Lower leg skin (tissue), 4 donors: ENCODE measurements at places on chromosomes 5 and 9. TPM values are rescaled to one million over a fixed set of nuclear protein-coding genes. Genes with fewer than 3 reads are reported as not detected.

LRRC19 gene
- not detected for total RNA-seq

MEIKIN gene
- total RNA-seq: not detected

HMMR gene
- total RNA-seq: 3.1 TPM

EMB gene
- 69.2 TPM for total RNA-seq

CDC20B gene
- total RNA-seq: not detected

DNA sequence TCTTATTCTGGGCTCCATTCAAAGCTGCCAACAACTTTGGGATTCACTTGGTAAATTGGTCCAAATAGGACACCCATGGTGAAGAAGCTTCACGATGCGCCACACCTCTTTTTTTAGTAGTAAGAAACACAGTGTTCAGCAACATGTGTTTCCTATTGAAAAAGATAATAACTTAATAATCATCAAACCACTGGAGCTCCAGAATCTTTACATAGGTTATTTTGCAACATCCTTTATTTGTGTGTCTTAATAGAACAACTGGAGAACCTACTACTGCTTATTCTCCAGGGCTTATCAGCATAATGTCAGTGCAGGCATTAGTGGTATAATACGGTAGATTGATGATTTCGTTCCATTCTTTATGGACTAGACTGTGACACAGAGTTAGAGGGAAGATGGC lies 63.3 kb upstream of the DAPK1 start:
- DNase-seq: no peak

DNA sequence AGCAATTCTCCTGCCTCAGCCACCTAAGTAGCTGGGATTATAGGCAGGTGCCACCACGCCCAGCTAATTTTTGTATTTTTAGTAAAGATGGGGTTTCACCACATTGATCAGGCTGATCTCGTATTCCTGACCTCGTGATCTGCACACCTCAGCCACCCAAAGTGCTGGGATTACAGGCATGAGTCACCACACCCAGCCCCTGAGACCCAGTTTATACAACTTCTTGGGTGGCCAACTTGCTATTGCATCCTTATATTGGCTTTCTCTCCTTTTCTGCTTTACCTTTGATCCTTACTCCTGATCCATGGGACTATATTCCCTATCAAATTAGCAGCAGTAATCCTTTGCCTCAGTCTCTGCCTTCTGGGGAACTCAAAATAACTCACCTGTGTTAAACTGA lies 659.1 kb downstream of the PRELID2 start:
- DNase-seq: no peak

DNA sequence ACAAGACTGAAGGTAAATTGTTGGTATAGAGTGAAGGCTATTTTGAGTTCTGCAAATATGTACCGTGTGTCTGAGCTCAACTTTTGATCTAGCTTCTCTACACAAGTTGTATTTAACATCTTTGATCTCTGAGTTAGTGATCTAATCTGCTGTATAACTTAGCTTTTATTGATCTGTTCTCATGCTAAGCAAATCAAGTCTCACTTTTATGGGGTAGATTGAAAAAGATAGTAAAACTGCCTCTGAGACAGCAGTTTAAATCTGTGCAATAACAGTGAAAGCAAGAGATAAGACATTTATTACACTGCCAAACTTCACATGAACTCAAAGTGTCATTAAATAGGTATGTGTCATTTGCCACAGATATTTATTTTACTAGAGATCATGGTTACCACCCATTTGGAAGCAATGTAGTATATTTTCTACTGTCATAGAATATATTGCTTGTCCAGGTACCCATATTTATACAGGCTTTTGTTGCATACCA lies 477.3 kb downstream of the ISL1 start:
- no peak for DNase-seq

DNA sequence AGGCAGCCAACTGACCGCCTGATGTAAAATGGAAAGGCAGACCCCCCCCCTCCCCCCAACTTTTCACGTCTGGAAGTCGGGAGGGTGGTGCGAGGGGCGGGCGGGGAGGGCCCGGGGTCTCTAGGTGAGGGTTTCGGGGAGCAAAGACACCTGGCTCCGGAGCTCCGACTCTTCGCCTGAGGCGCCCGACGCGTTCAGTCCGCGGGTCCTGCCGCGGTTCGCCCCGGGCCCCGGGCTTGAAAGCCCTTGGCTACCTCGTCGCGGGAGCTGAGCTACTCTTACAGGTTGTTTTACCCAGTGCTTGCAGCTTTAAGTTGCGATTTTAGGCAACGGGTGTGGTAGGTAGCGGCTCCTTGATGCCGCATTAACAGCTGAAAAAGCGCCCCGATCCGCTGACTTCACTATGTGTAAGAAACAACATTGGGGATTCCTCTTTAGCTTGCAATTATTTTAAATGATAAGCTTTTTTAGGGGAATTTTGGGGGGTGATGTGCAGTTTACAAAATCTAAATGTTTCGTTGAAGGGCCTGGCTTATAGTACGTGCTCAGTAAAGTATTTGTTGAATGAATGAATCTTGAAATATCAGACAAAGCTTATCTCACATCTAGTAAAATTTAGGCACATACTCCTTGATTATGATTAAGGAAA lies 722 bp downstream of the CDC42SE2 start:
- DNase-seq: peak; percentile 87

DNA sequence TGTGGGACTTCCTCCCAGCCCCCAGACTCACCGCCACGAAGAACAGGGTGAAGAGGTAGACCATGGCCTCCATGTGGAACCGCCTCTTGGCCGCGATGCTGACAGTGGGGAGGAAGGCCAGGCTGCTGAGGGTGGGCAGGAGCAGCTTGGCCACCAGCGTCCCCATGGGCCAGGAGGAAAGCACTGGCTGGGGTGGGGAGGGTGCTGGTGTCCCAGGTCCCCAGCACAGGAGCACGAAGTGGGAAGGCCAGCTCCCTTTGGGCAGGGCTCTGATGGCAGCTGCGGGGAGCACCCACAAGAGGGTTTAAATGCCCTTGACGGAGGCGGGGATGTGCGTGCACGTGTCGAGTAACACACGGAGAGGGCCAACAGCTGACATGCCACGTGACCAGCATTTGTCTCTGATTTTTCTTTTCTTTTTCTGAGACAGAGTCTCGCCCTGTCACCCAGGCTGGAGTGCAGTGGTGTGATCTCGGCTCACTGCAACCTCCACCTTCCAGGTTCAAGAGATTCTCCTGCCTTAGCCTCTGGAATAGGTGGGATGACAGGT lies at the start of gene MYMK:
Gene MYMK, minus strand, starts transcription at position 281 of the 550 bp plus-strand sequence. Its CDS starts 115 bp downstream, at position 166.
- no peak for DNase-seq

- no peak for DNase-seq
Measured at GRCh38 chr5:107483231-107484024, 187.3 kb downstream of the EFNA5 start.

DNA sequence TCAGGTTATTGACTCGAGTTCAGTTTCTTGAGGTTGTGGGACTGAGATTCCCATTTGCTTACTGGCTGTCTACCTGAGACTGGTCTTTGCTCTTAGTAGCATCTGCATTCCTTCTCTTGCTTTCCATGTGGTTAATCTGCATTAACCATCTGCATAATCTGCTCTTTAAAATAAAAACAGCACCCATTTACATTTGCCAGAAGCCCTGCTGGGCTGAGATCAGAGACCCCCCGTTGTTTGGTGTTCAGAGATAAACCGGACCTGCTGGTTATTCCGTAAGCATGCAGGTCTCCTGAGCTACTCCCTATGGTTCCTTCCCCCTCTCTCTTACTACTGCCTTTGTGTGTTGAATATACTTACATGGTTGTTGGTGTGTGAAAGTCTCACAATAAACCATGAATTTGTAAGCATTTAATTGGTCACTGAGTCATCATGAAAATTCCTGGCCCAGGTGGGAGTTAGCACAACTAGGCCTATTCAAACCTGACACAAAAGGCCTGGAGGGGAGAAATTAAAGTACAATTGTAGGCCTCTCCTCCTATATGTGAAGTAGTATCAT lies 396.7 kb downstream of the MRPS30 start:
- no peak for DNase-seq

- no peak for DNase-seq
Measured at GRCh38 chr5:111063709-111064322, 7.7 kb upstream of the TSLP start.

- no peak for DNase-seq
Measured at GRCh38 chr5:11128021-11128420, 367.0 kb upstream of the DAP start.

DNA sequence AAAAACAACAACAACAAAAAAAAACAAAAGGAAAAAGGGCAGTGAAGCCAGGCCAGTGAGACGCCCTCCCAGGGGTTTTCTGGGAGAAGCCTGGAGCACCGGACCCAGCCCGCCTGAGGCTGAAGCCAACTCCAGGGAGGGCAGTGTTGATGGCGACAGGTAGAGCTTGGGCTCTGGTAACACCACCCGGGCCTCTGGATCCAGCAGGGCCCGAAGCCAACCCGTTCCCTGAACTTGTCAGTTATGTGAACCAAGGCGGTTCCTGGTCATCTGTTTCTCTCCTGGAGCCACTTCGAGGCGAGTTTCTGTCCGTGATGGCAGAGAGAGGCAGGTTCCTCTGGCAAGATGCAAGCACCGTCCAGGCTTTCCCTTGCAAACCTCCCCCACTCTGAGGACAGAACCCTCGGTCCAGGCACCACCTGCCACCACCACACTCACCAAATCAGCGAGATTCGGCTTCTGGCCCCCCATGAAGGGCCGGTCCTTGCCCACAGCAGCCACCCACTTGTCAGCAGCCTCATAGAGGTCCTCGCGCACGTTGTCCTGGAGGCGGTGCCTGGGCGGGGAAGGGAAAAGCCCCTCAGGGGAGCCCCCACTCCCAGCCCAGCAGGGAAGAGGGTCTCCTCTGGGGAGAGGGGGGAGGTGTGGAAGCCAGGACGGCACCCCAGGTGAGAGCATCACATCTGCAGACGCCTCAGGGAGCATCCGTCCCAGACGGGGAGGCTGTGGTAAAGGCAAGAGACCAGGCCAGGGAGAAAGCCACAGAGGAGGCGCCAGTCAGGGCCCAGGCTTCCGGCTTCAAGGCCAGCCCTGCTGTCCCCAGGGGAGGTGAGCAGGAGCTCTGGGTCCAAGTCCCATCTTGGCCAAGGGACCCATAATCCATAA lies 5.4 kb downstream of the PTGES2 start:
- DNase-seq: no peak
